ENCODE measurements at places on chromosomes 4 and X.
A peak's percentile ranks its signal among the peaks of the same experiment; 100 is the strongest.

DNA sequence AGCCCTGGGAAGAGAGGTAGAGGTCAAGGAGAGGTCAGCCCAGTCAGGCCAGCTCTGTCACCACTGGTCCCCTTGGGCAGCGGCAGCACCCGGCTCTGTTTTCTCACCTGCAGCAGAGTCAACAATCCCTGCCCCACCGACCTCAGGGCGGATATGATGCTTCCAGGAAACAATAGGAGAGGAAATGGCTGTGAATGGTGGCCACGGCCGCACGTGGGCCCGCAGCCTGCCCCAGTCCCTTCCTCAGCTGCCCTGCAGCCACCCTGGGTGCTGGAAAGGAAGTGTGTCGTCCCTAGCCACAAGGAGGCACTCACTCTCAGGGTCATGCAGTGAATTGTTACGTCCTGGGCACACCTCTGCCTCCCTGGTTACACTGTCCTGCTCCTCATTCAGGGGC is 92.5 kb upstream of the ENPP6 start:
- DNase-seq = no peak

DNA sequence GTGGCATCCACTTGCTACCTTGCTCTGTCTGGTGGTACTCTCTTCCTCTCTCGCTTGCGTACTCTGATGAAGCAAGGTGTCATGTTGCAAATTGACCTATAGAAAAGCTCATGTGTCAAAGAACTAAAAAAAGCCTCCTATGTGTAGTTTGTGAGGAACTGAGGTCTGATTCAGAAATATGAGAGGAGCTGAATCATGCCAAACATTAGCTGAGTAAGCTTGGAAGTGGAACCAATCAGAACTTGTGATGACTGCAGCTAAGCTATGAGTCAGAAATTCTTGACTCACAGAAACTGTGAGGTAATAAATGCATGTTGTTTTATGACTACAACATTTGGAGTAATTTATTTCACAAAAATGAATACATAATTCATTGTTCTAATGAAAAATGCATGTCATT is 2138.8 kb downstream of the PCDH7 start:
- no peak for DNase-seq

GRCh38 chr4:141195095-141195707 is 25.5 kb upstream of the ZNF330 start:
- no peak for DNase-seq

GRCh38 chrX:50117476-50117875 is 83.3 kb downstream of the AKAP4 start:
- no peak for DNase-seq

DNA sequence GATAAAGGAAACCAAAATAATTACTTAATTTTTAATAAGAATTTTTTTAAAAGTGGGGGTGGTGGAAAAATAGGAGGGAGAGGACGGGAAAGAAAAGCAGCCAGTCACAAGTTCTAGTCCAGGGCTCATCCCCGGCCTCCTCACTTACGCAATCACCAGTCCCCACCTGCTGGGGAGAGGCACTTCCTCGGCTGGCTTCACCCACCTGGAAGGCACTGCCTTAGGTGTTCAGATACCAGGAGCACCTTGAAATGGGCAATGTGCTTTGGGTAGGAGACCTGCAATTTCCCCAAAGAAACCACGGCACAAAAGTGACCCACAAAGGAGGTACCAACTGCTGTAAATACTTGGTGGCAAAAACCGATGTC is 23.8 kb downstream of the AFAP1 start:
- peak; percentile 43 for DNase-seq

All from islet precursor cell (in vitro differentiated cells).